ENCODE measurements at places on chromosomes 7 and 10.

DNA sequence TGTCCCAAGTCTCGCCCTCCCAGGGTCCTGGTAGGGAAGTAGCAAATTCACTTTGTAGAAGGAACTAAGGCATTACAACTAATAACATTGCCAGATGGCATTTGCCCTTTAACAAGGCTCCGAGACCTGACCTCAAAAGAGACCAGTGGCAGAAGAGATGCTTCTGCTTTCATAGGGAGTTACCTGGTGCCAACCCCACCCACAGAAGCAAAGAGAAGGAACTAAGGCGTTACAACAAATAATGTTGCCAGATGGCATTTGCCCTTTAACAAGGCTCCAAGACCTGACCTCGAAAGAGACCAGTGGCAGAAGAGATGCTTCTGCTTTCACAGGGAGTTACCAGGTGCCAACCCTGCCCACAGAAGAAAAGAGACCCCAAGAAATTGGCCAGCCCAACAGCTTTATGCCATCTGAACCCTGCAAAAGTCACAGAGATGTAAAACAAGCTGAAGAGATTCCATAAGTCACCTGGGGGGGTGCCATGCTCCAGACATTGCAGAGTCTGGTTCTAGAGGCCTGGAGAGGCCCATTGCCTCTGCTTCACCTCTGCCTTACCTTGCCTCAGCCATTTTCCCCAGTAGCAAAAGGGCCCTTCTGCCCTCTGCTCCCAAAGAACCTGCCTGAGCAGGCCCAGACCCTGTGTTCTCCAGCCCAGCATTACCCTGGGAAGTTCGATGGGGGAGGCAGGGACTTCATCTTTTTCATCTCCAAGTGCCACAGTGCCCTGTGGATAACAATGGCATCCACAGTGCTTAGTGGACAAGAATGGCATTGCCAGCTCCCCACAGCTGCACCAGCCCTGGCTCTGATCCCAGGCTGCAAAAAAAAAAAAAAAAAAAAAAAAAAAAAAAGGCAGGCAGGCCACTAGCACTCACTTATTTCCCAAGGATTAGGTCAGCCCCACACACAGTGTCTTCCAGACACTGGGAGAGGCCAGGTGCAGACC is 179.5 kb upstream of the PLXNA4 start:
- DNase-seq, result no peak

DNA sequence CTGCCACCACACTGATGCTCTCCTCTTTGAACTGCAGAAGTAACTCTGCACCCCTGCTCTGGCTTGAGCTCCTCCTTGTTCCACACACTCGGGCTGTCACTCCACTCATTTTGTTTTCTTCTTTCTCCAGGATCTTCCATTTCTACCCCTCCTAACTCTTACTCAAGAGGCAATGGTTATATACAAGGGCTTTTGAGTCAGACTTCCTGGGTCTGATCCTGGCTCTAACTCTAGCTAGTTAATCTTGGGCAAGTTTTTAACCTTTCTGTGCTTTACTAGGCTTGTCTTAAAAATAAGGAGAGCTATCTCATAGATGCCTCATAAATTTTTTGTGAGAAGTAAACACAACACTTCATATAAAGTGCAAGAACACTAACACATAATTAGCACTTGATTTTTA is 45.3 kb upstream of the GNAI1 start:
- DNase-seq, result no peak

GRCh38 chr10:79438021-79438698 is 7.3 kb downstream of the ZCCHC24 start:
- DNase-seq, result no peak

DNA sequence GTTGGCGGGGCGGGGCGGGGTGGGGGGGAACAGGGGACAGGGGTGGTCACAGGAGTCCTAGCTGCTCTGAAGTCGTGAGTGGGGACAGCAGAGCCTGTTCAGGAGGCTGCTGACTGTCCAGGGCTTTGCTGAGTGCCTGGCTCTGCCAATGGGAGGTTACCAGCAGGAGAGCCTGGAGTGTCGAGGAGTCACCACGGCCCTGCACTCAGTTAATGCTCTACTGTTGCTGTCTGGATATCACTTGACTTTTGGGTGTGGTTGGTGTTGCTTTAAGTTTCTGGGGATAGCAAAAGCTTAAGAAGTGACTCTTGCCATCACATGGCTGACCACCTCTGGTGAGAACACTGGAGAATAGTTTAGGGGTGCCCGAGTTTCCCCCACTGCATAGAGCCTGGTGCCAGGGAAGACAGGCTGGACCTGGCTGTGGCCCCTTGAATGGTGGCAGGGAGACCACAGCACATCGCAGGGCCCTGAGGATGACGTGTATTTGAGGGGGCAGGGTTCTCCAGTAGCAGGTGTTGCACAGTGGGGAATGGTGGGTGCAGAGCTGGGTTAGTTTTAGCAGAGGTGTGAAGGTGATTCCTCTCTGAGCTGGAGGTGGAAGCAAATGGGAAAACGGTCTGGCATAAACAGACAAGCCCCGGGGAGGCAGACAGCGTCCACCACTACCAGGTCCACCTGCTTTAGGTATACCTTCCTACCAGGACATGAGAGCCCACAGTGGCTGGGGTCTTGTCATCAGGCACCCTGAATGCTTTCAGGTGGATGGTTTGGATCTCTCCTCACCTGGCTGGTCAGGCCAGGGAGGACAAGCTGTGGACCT is 54.2 kb upstream of the CAMK2B start:
- no peak for DNase-seq

DNA sequence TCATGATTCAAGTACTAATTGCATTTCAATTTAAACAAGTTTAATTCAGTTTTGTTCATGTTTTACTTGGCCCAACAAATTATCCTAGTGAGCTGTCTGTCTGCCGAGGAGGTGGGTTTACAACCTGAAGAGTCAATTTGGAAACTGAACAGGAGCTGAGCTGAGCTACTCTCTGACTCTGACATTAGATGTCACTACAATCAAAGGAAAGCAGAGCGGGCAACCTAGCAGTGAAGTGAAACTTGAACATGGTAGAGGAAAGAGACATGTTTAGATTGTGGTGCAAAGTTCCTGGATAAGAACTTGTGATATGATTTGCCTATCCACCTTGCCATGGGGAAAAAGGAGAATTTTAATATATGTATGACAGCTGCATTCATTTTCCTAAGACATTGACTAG is 9.6 kb upstream of the AGR3 start:
- peak; percentile 48 for DNase-seq

Measured in CD4-positive, alpha-beta T cell treated with Interleukin-10 for 1 hour (primary cell).